AG04450 (cell line): ENCODE measurements at places on chromosomes 4 and X. TPM values are rescaled to one million over a fixed set of nuclear protein-coding genes. Genes with fewer than 3 reads are reported as not detected.

FUNDC2 gene
- polyA plus RNA-seq: 83.9 and 93.0 TPM in 2 replicates

- DNase-seq: no peak
Measured at GRCh38 chr4:174873931-174874330, 44.2 kb upstream of the ADAM29 start.

DNA sequence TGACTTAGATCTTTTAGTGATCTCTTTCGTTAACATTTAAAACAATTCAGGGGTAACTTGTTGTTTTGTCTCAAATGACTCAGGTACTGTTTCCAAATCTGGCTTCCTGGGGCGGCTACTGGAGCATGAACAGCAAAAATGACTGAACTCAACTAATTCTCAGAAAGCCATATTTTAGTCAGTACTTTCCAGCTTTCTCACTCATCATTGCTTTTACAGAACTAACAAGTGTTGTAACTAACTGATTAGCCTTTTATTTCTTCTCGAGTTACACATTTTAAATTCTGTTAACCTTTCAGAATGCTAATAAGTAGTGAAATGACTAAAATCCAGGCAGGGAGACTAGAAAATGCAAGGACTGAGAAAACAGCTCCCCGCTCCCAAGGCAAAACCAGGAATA is 55.3 kb downstream of the JADE3 start:
- no peak for DNase-seq

KLKB1 gene
- polyA plus RNA-seq: 0.11 TPM in 1 of 2 replicates, not detected in the other

STOX2 gene
- polyA plus RNA-seq: 2.4 and 3.4 TPM in 2 replicates

DNA sequence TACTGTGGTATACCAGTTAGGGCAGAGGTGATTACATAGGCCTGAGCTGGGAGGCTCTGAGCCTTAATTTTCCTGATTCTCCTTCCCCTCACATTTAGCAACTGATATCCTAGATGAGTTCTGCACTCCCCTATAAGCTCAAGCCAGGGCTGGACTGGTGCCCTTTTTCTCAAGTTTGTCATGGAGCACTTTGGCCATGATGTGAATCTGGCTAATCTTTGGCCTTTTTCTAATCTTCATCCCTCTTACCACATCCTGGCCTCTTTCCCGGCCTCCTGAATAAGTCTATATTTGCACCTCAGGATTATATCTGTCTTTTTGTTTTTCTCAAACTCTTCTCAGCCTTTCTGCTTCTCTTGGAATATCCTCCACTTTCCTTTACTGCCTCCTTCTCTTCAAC is 10.9 kb upstream of the LAS1L start:
- DNase-seq: no peak

DNA sequence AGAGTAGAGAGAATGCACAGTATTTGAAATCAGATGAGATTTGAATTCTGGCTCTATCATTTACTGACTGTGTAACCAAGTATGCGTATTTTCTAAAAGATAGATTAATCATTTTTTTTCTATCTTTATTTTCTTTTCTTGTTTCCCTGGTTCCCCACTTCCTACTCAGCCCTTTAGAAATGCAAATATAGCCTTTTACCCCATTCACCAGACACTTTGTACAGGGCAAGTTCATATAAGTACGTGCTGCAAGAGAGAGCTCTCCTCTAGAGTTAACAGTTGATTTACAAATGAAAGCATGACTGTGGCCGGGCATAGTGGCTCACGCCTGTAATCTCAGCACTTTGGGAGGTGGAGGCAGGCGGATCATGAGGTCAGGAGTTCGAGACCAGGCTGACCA is 17.8 kb upstream of the TDO2 start:
- no peak for DNase-seq

- no peak for DNase-seq
Measured at GRCh38 chr4:100189820-100190642, at the start of gene DDIT4L. Gene DDIT4L (minus strand): TSS chr4:100190468. CDS start chr4:100189983, 485 bp downstream.

DNA sequence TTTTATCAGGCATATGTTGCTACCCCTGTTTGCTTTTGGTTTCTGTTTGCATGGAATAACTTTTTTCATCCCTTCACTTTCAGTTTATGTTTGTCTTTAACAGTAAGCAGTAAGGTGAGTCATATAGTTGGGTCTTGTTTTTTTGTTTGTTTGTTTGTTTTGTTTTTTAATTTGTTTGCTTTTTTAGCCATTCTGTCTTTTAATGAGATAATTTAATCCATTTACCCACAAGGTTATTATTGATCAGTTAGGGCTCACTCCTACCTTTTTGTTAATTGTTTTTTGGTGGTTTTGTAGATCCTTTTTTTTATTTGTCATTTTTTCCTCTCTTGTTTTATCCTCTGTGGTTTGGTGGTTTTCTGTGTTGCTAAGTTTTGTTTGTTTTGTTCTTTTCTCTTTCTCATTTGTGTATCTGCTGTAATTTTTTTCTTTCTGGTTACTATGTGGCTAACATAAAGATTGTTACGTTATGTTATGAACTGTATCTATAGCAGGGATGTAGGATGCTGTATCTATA is 379.5 kb upstream of the MAD2L1 start:
- DNase-seq: no peak

CENPVL1 gene
- polyA plus RNA-seq: not detected in 2 replicates

GRCh38 chrX:24277405-24277804 is 36.5 kb downstream of the SUPT20HL2 start:
- no peak for DNase-seq

DNA sequence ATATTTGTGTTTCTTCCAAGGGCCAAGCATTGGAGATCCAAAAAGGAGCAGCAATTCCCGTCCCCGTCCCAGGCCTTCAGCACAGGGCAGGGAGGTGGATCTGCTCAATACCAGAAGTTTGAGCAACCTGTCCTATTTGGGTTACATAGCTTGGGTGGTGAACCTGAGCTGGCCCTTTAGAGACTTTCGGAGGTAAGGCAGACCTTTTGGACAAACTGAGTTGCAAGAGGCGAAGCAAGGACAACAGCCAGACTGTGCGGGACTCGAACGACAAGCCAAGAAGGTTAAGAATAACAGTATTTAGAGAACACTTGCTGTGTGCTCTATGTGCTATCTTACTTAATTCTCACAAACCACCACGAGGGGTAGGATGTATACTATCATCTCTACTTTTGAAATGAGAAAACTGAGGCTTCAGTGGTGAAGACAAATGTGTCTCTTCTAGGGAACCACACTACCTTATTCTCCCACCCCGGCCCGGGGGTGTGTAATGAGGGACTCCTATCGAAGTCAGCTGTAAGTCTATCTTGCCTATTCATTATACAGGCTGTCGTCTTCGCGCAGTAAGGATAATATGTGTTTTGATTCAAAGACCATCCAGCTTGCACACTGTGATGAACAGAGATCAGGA is 1.3 kb downstream of the NOP14 start:
- no peak for DNase-seq

DNA sequence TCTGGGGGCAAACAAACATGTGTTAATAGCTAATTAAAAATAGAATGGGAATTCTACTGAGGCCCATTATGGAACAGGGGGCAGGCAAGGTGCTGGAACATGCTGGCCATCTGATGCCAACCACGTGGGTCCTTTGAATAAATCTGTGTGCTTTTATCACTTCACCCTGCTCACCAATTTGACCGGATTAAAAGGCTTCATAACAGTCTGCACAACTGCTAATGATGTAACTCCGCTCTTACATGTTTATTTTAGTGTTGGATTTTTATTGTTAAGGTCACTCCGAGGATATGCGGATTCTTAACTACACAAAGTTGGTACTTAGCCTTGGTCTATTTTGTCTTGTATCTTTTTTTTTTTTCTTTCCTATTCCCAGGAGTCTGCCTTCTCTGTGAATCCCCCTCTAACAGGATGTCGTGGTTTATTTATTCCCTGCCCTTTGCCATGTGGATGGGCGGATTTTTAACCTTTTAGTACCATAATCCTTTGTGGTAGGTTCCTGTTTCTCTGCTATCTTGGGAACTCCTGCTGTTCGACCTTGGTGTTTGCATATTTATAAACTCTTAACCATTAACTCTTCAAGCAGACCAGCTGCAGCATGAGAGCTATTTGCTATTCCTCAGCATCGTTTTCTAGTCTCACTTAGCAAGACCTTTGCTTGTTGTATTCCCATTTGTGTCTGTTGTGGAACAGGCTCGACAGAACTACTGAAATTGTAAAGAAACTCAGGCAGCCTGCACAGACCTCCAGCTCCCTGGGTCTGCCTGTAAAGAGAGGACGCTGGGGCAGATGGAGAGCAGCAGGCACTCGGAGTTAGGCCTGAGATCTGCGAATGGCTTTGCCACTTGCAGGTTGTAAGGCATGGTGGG is 38.0 kb downstream of the TRIM2 start:
- no peak for DNase-seq

DNA sequence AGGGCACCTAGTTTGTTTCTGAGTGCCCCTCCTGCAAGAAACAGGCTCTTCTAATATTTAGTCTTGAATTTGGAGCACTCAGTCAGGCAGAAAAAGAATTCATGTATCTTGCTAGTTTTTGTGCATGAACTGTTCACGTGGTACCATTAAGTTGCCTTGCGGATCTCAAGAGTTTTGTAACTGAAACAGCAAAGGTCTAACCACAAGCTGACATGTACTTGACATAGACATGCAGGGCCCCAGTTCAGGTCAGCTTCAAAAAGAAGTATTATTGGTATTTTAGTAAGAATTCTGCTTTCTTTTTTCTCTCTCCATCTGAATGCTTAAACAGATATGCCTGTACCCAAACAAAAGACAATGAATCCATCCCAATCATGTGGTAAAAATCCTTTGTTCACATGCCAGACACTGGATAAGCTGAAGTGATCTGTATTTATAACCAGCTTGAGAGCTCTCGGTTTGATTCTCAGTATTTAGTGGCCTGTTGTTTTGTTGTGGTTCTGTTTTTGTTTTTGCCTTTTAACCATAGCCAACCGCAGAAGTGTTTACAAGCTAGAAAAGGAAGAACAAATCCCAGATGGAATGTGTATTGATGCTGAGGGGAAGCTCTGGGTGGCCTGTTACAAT is 13.0 kb downstream of the RGN start:
- DNase-seq: no peak

- no peak for DNase-seq
Measured at GRCh38 chrX:153831429-153832150, 1.2 kb upstream of the PDZD4 start.

DNA sequence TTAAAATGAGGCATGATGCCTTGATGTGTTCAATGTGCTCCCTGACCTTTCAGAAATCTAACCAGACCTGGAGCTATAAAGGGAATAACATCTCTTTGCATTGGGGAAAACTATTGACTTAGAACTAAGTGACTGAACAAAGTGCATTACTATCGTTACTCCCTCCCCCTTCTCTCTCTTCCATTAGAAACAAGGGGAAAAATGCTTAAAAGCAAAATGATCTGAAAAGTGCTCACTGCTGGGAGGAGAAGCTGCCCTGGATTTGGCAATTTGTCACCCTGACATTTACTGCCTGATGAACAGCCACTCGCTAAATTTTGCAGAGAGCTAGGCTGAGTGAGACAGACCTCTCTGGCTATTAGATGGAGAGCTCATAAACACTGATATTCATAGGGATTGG is 48.6 kb upstream of the PARM1 start:
- no peak for DNase-seq

MAGT1 gene
- 74.4 and 92.7 TPM in 2 replicates for polyA plus RNA-seq

DNA sequence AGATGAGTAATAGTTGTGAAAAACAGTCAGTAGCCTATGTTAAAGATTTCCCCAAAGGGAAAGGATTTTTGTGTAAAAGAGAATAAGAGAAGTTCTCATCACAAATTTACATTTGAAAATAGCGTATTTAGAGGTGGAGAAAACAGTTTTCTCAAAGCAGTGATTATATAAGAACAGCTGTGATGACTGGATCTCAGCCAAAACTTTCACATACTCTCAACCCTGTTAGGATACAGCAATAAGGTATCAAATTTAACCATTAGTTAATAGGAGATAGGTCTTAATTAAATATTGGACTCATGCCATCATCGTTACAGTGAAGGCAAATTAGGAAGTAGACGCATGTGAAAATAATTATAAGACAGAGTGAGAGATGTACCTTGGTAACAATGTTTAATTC is 622.7 kb downstream of the PCDH18 start:
- no peak for DNase-seq

DNA sequence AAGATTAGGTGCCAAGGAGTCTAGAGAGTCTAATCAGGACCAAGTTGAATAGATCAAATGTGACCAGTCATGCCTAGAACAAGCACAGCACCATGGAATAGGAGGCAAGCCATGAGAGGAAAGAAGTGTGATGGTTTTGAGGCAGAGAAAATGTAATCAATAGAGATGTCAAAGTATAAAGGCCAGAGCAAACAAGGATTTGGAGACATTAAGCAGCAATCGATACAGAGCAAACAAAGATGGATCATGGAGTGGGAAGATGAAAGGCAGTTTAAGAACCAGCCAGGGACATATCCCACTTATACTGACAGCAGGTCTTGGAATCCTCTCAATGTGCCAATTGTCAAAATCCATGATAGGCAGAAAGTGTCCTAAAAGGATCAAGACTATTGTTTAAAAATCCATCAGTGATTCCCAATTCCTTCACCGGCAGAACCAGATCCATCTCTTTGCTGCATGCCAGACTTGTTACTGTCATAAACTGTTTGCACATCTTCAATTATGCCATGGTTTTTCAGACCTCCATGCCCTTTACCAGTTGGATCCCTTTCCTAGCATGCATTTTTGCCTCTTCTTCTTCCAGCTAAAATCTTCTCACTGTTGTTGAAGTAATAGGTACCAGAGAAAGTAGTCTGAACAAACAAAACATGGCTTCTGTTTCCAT is 520.7 kb upstream of the ARX start:
- DNase-seq: no peak

EIF2S3 gene
- 117 and 139 TPM in 2 replicates for polyA plus RNA-seq

GPC4 gene
- polyA plus RNA-seq: 0.04 and 0.06 TPM in 2 replicates

DNA sequence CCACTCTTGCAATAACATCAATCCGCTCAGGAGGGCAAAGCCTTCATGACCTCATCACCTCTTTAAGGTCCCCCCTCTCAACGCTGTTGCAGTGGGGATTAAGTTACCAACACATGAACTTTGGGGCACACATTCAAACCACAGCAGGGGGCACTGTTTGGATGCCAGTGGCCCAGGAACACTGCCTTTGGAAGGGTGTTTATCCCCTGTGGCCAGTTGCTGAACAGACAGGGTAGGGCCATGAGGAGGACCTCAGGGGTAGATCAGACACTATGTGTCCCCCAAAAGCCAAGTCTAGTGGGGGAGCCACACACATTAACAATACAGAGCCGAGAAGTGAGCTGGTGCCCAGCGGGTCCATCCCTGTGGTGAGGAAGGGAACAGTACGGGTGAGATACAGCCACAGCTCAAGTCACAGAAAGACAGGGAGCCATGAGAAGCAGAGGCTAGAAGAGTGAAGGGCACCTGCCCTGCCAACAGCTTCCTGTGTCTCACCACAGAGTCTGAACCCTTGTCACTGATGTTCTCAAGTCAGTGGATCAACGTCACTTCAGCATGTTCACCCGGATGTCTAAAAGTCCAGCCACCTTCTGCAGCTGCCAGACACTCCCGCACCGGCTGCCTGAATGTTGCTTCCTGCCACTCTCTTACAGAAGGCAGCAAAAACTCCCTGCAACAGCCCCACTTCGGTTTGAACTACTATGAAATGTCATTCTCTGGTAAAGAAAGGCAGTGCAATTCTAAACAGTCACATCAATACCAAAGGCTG is 19.9 kb upstream of the MXD4 start:
- DNase-seq: no peak

GRCh38 chr4:2470791-2471190 is 1.9 kb downstream of the RNF4 start:
- no peak for DNase-seq

FAT4 gene
- 15.4 and 18.0 TPM in 2 replicates for polyA plus RNA-seq
